ENCODE measurements at places on chromosomes 2 and 18. TPM values are rescaled to one million over a fixed set of nuclear protein-coding genes. Genes with fewer than 3 reads are reported as not detected.

The RGPD3 gene
- total RNA-seq: 0.22 TPM

The TPO gene
- total RNA-seq: not detected

The IL37 gene
- 0.55 TPM for total RNA-seq

The MARCHF4 gene
- 0.26 TPM for total RNA-seq

DNA sequence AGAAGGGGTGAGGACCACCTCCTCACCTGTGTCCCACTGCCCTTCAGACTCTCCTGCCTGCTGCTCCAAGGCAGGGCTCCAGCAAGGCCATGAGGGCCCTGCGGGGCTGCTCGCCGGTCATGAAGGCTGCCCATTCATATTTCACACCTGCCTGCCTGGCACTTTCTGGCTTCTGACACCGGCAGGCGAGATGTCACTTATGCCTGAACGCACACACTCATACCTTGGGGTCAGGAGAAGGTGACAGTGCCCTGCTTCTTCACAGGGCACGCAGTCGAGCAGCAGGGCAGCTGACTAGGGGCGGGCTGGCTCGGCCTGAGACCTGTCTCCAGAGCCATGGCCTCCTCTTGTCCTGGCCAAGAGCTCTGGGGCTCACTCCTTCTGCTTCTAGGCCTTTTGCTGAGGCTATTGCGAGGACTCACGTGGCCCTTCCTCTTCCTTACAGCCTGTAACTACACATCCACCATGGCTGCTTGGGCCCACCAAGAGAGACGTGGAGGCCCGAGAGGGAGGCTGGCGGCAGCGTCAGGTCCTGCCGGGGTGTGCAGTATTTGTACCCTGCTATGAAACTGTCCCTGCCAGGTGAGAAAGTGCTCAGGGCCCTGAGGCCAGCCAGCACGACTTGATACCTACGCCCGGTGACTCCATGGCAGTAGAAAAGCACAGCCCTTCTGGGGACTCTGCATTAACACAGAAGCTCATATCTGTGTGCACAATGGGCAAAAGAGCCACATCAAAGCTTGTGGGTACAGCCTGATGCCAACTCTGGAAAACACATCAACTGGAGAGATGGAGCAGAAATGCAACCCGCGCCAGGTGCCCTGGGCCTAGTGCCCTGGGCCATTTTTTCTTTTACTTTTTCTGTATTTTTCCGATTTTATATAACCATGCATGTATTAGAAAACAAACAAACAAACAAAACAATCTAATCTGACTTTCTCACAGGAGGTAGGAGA, 30.6 kb downstream of the HS6ST1 start:
- H3K27ac ChIP-seq: no peak overlapping the region
- no peak overlapping the region for H3K4me3 ChIP-seq

- DNase-seq: no peak
- H3K27ac ChIP-seq: no peak overlapping the region
- H3K36me3 ChIP-seq: no peaks in the 10 kb centered on the region
- H3K27me3 ChIP-seq: no peaks in the 10 kb centered on the region
Observed at GRCh38 chr2:170842785-170843184, 26.1 kb downstream of the GAD1 start.

- no peaks in the 10 kb centered on the region for H3K36me3 ChIP-seq
- H3K4me3 ChIP-seq: no peak overlapping the region
- DNase-seq: no peak
- H3K27me3 ChIP-seq: no peaks in the 10 kb centered on the region
Observed at GRCh38 chr2:8819194-8819593, 18.2 kb downstream of the KIDINS220 start.

GRCh38 chr18:183769-184168, 25.4 kb downstream of the USP14 start:
- H3K4me3 ChIP-seq: no peak overlapping the region
- no peaks in the 10 kb centered on the region for H3K4me1 ChIP-seq
- no peak for DNase-seq
- H3K36me3 ChIP-seq: peaks cover 29% of the 10 kb centered on the region
- H3K27ac ChIP-seq: no peak overlapping the region

GRCh38 chr18:11962597-11962996, 18.7 kb upstream of the IMPA2 start:
- H3K4me3 ChIP-seq: no peak overlapping the region
- no peak for DNase-seq
- peaks cover 1% of the 10 kb centered on the region for H3K36me3 ChIP-seq
- no peaks in the 10 kb centered on the region for H3K27me3 ChIP-seq
- H3K4me1 ChIP-seq: no peaks in the 10 kb centered on the region

GRCh38 chr2:223041527-223042109, 10.4 kb upstream of the KCNE4 start:
- no peak overlapping the region for H3K4me3 ChIP-seq
- H3K27ac ChIP-seq: no peak overlapping the region
- no peaks in the 10 kb centered on the region for H3K27me3 ChIP-seq
- peaks cover 7% of the 10 kb centered on the region for H3K4me1 ChIP-seq
- DNase-seq: peak; percentile 46

DNA sequence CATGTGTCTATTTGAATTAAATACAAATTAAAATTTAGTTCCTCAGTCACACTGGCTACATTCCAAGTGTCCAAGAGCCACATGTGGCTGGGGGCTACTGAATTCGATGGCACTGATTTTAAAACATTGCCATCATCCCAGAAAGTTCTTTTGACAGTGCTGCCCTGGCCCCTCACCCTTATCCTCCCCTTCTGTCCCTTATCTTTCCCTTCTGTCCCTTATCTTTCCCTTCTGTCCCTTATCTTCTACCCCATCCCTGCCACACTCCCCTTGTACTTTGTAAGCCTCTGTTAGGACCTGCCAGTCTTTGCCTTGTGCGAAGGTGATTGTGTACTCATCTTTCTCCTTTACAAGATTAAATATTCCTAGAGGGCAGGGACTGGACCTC, 85.2 kb downstream of the DNMT3A start:
- H3K36me3 ChIP-seq: peaks cover 30% of the 10 kb centered on the region
- H3K4me1 ChIP-seq: peaks cover 30% of the 10 kb centered on the region
- no peak overlapping the region for H3K27ac ChIP-seq
- no peak overlapping the region for H3K4me3 ChIP-seq

GRCh38 chr2:151927501-151928221, 99.4 kb upstream of the ARL5A start:
- DNase-seq: peak; percentile 38
- H3K4me3 ChIP-seq: no peak overlapping the region
- H3K36me3 ChIP-seq: no peaks in the 10 kb centered on the region
- no peak overlapping the region for H3K27ac ChIP-seq

GRCh38 chr2:24477229-24477628, 13.8 kb upstream of the NCOA1 start:
- H3K4me1 ChIP-seq: no peaks in the 10 kb centered on the region
- H3K4me3 ChIP-seq: no peak overlapping the region
- peak; percentile 35 for DNase-seq
- H3K27me3 ChIP-seq: no peaks in the 10 kb centered on the region

DNA sequence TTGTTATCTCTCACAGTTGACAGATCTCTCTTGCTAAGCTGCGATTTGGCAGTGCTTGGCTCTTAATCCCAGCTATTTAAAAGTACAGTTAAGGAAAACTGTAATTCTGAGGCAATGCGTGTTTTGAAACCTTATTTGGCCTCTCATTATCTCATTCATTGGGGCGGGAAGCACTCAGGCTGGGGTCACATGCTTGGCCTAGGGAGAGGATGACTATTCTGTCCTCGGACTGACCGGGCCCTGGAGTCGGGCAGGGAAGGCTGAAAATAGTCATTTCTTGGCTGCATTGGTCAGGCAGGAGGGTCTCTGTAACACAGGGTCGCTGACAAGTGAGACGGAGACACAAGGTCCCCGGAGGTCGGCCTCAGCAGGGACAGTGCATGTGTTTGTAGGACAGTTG, 20.2 kb upstream of the EMILIN2 start:
- no peak overlapping the region for H3K4me3 ChIP-seq
- no peak overlapping the region for H3K27ac ChIP-seq
- no peaks in the 10 kb centered on the region for H3K27me3 ChIP-seq

GRCh38 chr2:173599821-173600359, 245.2 kb downstream of the CDCA7 start:
- H3K36me3 ChIP-seq: peaks cover 4% of the 10 kb centered on the region
- no peaks in the 10 kb centered on the region for H3K27me3 ChIP-seq
- H3K27ac ChIP-seq: no peak overlapping the region
- H3K4me1 ChIP-seq: no peaks in the 10 kb centered on the region
- H3K4me3 ChIP-seq: no peak overlapping the region
- DNase-seq: no peak

- no peaks in the 10 kb centered on the region for H3K4me1 ChIP-seq
- DNase-seq: no peak
- no peaks in the 10 kb centered on the region for H3K36me3 ChIP-seq
- H3K27me3 ChIP-seq: no peaks in the 10 kb centered on the region
- H3K4me3 ChIP-seq: no peak overlapping the region
- H3K27ac ChIP-seq: no peak overlapping the region
Observed at GRCh38 chr2:18096836-18097405, 218.5 kb downstream of the KCNS3 start.

- no peak overlapping the region for H3K27ac ChIP-seq
- no peaks in the 10 kb centered on the region for H3K4me1 ChIP-seq
- peaks cover 5% of the 10 kb centered on the region for H3K27me3 ChIP-seq
- no peaks in the 10 kb centered on the region for H3K36me3 ChIP-seq
- no peak overlapping the region for H3K4me3 ChIP-seq
- no peak for DNase-seq
Observed at GRCh38 chr2:102138331-102138730, 4.2 kb upstream of the IL1R1 start.

DNA sequence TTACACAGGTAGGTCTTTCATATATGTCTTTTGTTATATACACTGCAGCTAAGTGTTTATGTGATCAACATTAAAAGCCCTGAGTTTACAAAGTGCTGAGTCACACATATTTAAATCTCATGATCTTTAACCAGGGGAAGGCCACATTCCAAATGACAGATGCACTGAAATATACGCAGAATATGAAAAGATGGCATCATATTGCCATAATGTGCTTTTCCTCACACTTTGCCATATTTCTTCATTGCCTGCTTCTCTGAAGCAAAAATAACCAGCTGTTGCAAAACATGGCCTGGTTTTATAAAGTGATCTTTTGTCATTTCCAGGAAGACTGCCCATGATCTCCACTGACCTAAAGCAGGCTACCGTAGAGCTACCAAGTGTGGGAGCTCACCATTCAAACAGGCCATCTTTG, 93.5 kb upstream of the MAPRE2 start:
- no peaks in the 10 kb centered on the region for H3K36me3 ChIP-seq
- no peak overlapping the region for H3K4me3 ChIP-seq
- no peak for DNase-seq

GRCh38 chr2:212538305-212539071, at the start of gene ERBB4:
TSS of gene ERBB4 (minus strand) at chr2:212538802. CDS start at chr2:212538530, 272 bp downstream.
- peaks cover 23% of the 10 kb centered on the region for H3K27me3 ChIP-seq
- peak within 1 kb of the TSS; percentile 92 for H3K4me3 ChIP-seq
- no peak for DNase-seq
- H3K27ac ChIP-seq: no peak within 1 kb of the TSS

DNA sequence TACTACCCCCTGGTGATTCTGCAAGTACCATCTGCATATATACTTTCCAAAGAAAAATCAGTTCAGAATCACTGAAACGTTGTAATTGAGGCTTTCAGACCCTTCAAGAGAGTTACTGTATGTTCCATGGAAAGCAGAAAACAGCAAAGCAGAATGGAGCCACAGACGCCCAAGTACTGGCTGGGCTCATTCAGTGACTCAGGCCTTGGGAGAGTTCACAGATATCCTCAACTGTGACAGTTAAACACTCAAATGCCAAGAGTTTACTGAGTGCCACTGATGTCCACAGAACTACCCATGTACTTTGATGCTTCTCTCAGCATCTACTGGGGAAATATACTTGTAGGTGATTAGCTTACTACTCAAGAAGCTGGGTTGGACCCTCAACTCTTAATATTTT, 303.4 kb downstream of the TCF4 start:
- H3K27me3 ChIP-seq: no peaks in the 10 kb centered on the region
- H3K27ac ChIP-seq: no peak overlapping the region
- no peaks in the 10 kb centered on the region for H3K4me1 ChIP-seq
- H3K4me3 ChIP-seq: no peak overlapping the region
- DNase-seq: no peak
- H3K36me3 ChIP-seq: peaks cover under 1% of the 10 kb centered on the region

DNA sequence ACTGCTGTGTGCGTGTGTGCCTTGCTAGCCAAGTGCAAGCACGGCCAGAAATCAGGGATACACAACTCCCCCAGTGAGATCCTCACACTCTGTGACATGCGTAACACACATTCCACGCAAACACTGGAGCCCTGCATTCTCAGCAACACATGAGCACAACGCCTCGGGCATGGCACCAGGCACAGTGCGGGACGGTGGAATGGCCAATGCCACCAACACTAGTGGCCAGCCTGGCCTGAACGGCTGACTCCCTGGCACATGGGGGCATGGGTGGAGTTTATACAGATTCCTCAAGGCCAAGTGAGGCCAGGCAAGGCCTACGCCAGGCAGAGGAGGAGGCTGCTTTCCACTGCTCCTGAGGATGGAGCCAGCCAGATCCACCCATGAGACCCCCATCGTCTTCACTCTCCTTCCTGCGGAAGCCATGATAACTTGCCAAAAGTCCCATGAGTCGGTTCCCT, 56.2 kb downstream of the ANKMY1 start:
- H3K4me1 ChIP-seq: no peaks in the 10 kb centered on the region
- H3K27ac ChIP-seq: no peak overlapping the region
- no peaks in the 10 kb centered on the region for H3K36me3 ChIP-seq
- DNase-seq: peak; percentile 10

Data from H9 (cell line).